ENCODE measurements at places on chromosomes 4 and X. TPM values are rescaled to one million over a fixed set of nuclear protein-coding genes. Genes with fewer than 3 reads are reported as not detected.
A peak's percentile ranks its signal among the peaks of the same experiment; 100 is the strongest.

GRCh38 chr4:42501624-42502401 is 104.5 kb downstream of the SHISA3 start:
- no peak for DNase-seq

GRCh38 chr4:7663075-7663541 is 228.4 kb upstream of the PSAPL1 start:
- DNase-seq, result no peak

The DMP1 gene
- not detected for total RNA-seq

- DNase-seq, result no peak
These were observed 15.5 kb downstream of the ZFYVE28 start for GRCh38 chr4:2402941-2403340.

GRCh38 chr4:138595171-138595570 is 353.0 kb upstream of the SLC7A11 start:
- DNase-seq, result no peak

DNA sequence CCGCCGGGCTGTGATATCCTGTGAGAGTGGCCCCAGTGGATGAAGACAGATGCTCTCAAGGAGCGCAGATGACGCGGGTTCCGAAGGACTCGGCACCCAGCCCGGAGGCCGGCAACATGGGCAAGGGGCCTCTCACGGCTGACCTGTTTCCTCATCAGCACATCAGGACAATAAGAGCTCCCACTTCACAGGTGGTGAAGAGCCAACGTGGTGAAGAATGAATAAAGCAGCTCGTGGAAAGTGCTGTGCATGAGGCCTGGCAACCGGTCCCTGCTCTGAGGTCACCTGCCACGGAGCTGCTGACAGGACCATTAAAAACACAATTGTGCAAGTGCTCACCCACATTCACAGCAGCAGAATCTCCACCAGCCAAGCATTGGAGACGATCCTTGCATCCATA is 22.9 kb downstream of the ABLIM2 start:
- no peak for DNase-seq

GRCh38 chr4:46645126-46645525 is 255.2 kb upstream of the GABRA2 start:
- DNase-seq, result no peak

GRCh38 chrX:72304877-72305276 is 837 bp downstream of the CITED1 start:
- DNase-seq, result no peak

- no peak for DNase-seq
These were observed 58.7 kb downstream of the FNIP2 start for GRCh38 chr4:158827543-158827981.

- no peak for DNase-seq
These were observed 1.3 kb downstream of the TCEAL4 start for GRCh38 chrX:103586659-103587058.

- DNase-seq, result no peak
These were observed 1.7 kb upstream of the PCDH10 start for GRCh38 chr4:133147286-133147821.

DNA sequence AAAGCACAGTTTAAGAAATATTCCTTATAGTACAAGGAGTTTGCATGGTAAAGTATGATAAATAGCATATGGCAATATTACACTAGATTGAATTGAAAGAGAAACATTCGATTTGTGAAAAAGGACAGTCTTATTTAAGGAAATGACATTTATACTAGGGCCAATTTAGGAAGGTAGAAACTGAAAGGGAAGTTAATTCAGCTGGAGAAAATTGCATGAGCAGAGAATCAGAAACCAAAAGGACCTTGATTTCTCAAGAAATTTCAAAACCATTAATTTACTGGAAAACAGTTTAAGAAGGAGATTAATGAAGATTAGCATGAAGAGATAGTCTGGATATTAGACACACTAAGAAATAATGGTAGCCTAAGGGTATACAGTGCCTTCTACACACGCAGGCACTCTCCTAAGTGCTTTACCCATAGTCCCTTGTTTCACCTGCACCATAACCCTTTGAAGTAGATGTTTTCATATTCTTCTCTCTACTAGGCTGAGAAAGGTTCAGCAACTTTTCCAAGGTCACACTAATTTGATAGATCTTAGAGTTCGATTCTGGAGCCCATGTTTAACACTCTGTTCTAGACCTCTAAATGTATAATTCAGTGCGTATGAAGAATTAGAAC is 259.1 kb upstream of the SLIT2 start:
- DNase-seq, result no peak

DNA sequence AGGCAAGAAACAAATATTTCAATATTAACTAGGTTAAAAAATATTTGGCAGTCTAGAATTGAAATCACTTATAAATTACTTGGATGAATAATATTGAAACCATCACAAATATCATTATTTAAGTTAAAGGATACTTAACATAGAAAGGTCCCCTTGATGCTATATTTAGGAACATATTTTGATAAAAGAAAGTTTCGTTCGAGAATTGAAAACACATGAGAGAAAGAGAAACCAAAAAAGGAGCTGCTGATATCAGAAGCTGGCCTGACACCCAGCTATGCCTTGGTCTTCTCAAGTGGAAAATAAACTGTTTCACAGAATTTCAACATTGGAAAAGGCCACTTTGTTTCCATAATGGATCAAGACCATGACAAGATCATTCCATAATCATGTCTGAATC is 762.4 kb downstream of the DMD start:
- no peak for DNase-seq

The HOPX gene
- total RNA-seq, result 0.24 TPM

GRCh38 chr4:120808475-120809141 is 113.9 kb downstream of the PRDM5 start:
- no peak for DNase-seq

The MAGEA9B gene
- 12.8 TPM for total RNA-seq

- no peak for DNase-seq
These were observed 11.9 kb downstream of the HAUS7 start for GRCh38 chrX:153458476-153458875.

DNA sequence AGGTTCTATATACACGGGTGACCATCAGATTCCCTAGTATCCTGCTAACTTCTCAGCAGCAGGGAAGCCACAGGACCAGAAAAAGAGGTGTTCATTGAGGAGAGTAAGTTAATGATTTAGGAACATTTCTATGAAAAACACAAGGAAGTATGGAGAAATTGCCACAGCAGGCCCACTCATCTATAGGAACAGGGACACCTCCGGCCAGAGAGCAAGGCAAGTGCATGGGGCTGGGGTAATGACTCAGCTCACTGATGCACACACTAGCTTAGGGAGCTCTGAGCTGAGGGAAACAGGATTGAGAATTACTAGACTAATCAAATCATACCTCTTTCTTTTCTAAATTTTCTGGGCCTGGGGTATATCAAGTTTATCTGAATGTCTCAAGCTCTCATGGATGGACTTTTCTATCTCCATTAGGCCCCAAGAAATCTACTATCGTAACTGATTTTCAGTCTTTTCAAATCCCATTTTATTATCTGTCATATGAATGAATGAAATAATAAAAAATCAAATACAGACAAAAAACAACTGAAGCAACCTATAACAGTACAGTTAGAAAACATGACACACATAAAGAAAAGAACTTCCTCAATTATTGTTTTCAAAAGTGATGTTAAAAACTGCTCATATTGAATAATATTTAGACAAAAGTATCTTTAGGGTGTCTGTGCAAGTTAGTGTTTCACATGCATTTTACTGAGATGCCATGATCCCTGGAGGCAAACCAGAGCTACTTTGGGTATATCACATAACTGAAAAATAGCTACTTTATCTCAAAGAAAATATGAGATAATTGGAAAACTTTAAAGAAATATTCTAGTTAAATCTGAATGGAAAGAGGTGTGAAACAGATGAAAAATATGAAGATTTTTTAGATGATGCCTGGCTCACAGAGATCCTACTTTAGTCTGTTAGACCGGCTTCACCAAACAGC is 89.8 kb downstream of the FBXO8 start:
- peak; percentile 19 for DNase-seq

GRCh38 chrX:11461201-11462001 is 168.2 kb downstream of the AMELX start:
- DNase-seq, result peak; percentile 92

The MAGEA8 gene
- 2.2 TPM for total RNA-seq

The RAB39B gene
- 0.09 TPM for total RNA-seq
